ENCODE measurements at places on chromosomes 2 and 18.

GRCh38 chr18:23864624-23865023, 149.9 kb upstream of the TTC39C start:
- DNase-seq, result no peak

- no peak for DNase-seq
These were observed 231.7 kb downstream of the ARL6IP6 start for GRCh38 chr2:152950126-152950525.

GRCh38 chr2:13056259-13056843, 339.6 kb downstream of the TRIB2 start:
- DNase-seq, result no peak

DNA sequence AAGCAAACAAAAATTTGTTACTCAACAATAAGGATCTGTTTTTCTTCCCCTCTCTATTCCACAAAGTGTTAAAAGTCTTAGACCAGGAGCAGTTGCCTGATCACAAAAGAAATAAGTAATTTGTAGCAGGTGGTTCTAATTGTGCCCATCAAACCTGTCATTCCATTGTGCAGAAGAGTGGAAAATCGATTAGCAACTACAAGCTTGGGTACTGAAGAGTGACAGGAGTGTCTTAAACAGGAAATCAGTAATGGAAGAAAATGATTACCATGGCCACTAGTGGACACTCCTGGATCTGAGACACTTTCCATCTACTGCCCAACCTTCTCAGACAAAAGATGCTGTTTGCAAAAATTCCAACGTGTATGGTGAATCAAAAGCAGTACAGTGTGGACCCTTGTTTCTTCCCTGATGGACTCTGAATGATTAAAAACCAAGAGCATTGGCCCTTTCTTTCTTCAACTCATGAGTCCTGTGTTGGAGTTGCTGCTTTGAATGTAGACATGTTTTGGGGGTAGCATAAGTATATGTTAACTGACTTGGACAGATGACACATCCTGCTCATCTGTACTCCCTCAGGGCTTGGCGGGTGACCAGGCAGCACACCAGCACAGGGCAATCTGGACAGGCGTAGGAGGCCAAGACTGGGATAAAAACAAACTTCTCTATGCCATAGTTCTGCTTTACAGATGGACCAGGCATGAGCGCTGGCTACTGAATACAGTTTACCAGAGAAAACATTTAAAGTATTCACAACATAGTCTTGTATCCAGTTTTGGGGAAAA, 51.9 kb downstream of the PLA2R1 start:
- DNase-seq, result no peak

GRCh38 chr2:101396316-101396717, 9.0 kb upstream of the CREG2 start:
- peak; percentile 80 for DNase-seq

DNA sequence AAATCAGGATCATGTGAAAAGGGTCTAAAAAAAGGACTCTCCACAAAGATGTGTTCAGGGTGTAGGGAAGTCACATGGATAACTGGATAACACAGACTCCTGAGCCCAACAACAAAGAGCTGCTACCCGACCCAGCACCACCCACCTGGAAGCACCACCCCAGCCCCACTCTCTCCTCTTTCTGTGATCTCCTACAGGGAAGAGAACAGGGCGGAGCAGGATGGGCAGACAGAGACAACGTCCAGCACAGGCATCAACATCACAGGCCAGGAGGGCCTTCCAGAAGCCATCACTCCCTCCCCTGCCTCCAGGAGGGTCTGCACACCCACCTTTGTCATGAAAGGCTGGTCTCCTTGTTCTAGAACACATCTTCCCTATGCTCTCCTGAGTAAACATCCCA, 1.3 kb upstream of the CIB4 start:
- no peak for DNase-seq

GRCh38 chr18:63155910-63156773, 163.4 kb downstream of the BCL2 start:
- DNase-seq, result no peak

- no peak for DNase-seq
These were observed 472.2 kb upstream of the DCC start for GRCh38 chr18:51867767-51868166.

DNA sequence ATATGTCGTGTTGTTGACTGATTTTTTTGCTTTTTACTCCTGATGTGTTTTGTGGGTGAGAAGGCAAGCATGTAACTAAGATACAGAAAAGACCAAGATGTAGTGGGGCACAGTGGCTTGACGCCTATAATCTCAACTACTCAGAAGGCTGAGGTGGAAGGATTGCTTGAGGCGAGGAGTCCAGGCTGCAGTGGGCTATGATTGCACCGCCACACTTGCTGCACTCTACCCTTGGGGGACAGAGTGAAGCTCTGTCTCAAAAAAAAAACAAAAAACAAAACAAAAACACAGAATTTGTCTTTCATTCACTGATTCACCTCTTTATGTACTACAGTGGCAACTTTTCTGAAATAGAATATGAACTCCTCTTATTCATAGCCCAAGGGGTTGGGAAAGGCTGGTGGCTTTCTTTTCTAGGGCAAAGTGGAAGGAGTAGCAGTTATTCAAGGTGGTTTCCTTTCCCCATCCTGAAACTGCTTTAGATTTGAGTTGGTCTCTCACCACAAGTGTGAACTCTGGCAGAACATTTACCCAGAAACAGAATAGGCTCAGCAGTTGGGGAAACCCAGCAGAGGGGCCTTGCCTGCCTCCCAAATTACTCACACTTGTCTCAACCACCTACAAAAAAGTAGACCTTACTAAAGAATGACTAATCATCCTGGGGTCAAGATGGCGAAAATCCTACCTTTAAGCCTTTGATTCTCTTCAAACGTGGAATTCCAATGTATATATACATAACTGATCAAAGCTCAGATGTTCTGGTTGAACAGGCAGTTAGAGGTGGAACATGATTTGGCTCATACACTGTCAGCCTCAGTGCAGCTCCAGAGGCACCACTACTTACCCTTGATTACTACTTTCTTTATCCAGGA, 6.5 kb downstream of the TANK start:
- DNase-seq, result no peak

GRCh38 chr2:149702571-149702970, 115.0 kb upstream of the MMADHC start:
- DNase-seq, result no peak

- DNase-seq, result no peak
These were observed 126.9 kb upstream of the ZNF516 start for GRCh38 chr18:76621782-76622495.

- DNase-seq, result no peak
These were observed 155.6 kb upstream of the DSEL start for GRCh38 chr18:67672155-67672554.

- DNase-seq, result no peak
These were observed 10.3 kb downstream of the PECR start for GRCh38 chr2:216071111-216071851.

DNA sequence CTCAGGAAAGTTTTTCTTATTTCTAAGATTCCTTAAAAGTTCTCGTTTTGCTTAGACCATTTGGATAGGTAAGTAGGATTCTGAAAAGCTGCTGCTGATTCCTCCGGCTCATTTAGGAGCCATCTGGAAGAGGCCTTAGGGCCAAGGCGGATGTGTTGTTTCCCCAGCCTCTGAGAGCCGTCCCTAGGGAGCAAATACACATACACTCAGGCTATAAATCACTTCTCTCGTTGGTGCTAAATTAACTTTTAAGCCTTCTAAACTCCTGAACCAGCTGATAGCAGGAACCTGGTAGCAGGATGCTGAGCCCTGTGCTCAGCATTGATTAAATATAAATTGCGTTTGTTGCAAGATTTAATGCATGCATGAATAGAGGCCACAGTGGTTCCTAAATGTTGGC, 109.8 kb downstream of the ADCYAP1 start:
- DNase-seq, result no peak

DNA sequence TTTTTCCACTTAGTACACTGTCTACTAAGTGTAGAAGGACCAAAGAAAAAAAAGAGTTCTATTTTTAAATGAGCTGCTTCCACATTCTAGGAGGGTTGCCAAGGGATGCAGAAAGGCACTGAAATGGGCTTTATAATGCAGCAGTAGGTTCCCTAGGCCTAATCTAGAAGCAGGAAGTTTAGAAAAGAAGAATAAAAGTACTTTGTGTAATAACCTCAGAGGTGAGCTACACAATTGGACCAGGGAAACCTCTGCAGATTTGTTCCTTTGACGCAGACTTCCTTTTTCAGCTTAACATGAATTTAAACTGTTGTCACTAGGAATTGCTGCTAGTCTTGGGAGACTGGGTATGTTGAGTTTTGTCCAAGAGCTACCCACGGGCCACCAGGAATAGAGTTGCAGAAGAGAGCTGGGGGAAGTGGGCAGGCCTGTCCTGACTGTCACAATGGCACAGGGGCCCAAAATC, 34.6 kb upstream of the RAB1A start:
- DNase-seq, result no peak

DNA sequence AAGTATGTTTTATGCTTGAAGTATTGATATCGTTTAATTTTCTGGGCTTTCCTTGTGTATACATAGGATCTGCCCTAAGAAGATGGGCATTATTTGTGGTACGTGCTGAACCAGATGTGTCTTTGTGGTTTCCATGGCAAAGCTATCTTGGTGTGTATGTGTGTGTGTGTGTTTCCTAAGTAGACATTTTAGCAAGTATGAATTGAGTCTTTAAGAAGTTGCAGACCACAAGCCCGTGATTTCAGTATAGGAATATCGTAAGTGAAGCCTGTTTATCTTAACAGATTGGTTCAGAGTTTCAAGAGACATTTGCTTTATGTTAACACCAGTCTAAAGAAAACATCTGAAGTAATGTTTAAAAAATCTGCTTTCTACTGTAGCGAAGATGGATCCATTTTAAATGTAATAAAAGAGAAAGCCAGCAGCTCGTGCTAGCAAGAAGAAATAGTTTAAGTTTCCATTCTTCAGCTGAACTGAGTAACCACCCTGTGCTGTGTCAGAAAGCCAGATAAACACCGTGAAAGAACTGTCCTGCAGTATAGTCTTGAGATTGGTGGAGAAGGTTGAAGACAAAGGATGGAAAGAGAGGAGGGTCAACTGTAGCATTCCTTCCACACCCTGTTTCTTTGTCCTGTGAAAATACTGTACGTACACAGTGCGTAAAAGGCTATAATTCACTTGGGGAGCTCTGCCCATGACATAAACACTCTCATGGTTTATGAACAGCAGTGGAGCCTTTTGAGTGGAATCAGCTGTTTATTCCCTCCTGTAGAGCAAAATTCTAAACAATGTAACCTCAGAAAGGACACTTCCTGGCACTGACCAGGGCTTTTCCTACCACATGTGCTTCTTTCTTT, 91.9 kb upstream of the FOSL2 start:
- DNase-seq, result peak; percentile 74

- no peak for DNase-seq
These were observed 218.8 kb downstream of the BCL11A start for GRCh38 chr2:60334610-60335009.

GRCh38 chr2:168633200-168633599, 169.2 kb upstream of the NOSTRIN start:
- DNase-seq, result no peak

- DNase-seq, result no peak
These were observed 55.5 kb upstream of the SLC16A14 start for GRCh38 chr2:230124235-230124634.

DNA sequence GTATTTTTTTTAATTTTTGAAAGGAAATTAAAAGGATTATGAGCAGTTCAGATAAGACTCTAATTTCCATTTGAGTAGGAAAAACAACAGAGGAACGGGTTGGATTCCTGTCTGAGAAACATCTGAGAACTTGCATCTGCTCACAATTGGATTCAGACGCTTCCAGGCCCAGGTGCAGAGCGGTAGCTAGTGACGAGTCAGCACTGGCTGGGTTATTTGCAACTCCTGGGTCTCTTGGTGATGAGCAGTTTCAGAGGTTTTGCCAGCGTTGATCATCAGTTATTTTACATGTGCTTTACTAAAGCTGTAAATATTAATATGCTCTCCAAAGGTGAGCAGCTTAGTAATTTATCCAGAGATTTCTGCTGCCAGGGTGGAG, 39.1 kb upstream of the B3GNT7 start:
- no peak for DNase-seq

DNA sequence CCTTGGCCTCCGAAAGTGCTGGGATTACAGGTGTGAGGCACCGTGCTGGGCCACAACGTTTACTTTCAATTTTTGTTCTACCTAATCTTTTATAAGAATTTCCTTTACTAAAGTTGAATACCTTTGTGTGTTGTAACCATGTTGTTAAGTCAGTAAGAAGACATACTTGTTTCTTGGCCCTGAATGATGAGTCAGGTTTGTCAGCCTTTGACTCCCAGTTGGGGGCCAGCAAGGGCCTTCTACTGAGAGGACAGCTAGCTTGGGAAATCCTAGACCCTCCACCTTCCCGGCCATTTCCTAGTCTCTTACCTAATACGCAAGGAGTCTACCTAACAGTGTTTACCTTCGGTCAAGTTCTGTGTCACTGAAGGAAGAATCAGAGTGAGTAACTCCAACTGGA, 22.7 kb downstream of the MTHFD2 start:
- no peak for DNase-seq

GRCh38 chr2:233458031-233458610, 103.8 kb downstream of the DGKD start:
- DNase-seq, result no peak

- no peak for DNase-seq
These were observed 25.6 kb upstream of the GREB1 start for GRCh38 chr2:11508279-11508678.

- no peak for DNase-seq
These were observed 55.5 kb downstream of the INHBB start for GRCh38 chr2:120401275-120402066.

GRCh38 chr2:42140496-42140895, 28.7 kb upstream of the EML4 start:
- DNase-seq, result no peak

DNA sequence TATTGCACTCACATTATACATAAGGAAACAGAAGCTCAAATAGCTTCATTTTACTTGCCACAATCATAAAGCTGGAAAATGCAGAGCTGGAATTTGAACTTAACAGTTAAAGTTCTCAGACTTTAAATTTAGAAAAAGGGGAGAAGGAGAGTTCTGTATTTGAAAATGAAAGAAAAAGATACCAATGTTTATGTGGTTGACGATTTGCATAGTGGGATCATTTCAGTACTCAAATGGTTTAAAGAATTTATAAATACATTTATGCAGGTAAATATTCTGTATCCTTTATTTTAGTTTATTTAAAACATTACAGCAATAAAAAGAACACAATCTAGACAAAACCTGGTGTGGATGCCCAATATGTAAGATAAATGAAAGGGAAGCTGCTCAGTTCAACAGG, 25.5 kb upstream of the STAT4 start:
- DNase-seq, result no peak

GRCh38 chr2:206442833-206443734, at the start of gene ADAM23:
Gene ADAM23, plus strand, starts transcription at chr2:206443532. Its CDS starts 335 bp downstream, at chr2:206443867.
- no peak for DNase-seq

GRCh38 chr2:240375024-240375645, 60.3 kb upstream of the GPC1 start:
- DNase-seq, result no peak

GRCh38 chr2:118841828-118842461, 5.5 kb downstream of the EN1 start:
- DNase-seq, result no peak

DNA sequence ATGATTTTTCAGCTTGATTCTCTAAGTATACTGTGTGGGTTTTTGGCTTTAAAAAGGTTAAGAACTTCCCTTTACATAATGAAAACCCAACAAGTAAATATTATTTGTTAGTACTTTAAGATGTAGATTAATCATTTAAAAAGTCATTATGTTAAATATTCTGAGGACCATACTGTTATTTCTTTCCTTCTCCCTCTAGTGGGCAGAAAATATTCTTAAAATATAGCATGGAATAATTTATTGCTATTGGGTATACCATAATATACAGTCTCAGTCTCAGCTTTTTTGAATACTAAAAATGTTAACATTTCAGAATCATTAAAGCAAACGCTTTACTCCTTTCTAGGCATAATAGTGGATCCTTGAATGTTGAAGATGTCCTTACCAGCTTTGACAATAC, 28.1 kb downstream of the CAMKMT start:
- DNase-seq, result no peak

GRCh38 chr2:200625282-200625681, 39.5 kb downstream of the AOX1 start:
- no peak for DNase-seq
